CD4-positive, alpha-beta T cell treated with Interleukin-2 at 100 ng/mL for 4 hours (primary cell): ENCODE measurements at places on chromosomes 3 and 15.

DNA sequence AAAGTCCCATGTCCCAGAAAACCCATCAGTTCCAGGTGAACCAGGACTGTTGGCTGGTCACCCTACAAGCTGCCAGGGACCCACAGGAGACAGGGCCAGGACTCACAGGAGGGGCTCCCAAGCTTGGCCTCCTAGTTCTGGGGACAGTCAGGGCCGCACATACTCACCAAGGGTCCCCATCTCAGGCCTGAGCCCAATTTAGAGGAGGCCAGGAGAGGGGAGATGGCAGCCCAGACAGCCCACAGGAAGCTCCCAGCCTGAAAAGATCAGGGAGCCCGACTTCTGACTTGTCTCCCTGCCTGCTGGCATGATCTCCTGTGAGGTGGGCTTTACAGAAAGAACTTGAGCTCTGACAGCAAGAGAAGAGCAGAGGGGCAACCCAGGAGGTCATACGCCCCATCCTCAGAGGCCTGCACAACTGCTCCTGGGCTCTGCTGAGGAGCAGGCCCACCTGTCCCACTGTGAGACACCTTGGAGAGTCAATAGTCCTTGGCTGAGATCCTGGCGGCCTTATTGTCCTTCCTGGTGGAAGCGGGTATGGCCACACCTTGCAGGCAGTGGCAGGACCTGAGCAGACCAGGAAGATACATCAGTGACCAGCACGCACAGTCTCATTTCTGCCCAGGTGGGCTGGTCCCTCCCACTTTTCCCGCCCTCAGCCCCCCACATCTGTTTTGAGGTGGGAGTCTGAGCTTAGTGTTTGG, 2.5 kb upstream of the ISLR start:
- DNase-seq: no peak

- DNase-seq: no peak
Measured at GRCh38 chr15:85306946-85307686, 73.3 kb upstream of the AKAP13 start.

DNA sequence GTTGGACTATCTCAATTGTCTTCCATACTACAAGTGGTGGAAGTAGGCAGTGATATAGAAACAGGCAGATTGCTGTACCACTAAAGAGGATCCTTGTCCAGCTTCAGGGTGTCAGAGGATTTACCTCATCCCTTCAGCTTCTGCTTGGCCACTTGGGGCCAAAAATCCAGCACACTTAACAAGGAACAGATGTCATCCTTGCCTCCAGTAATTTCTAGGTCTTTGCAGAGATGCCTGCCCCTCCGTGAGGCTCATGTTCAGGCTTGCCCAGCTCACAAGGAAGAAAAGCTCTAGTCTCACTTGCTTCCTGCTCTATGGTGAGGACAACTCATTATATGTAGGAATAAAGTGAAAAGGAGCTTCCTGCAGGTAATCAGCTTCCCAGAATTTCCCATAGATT, 510.3 kb downstream of the EPHA3 start:
- DNase-seq: no peak

- DNase-seq: peak; percentile 77
Measured at GRCh38 chr3:186931532-186932280, 1.4 kb downstream of the ST6GAL1 start.

- DNase-seq: no peak
Measured at GRCh38 chr3:151085889-151086483, 522 bp downstream of the MED12L start.

- no peak for DNase-seq
Measured at GRCh38 chr3:22016197-22016596, 265.2 kb upstream of the ZNF385D start.

DNA sequence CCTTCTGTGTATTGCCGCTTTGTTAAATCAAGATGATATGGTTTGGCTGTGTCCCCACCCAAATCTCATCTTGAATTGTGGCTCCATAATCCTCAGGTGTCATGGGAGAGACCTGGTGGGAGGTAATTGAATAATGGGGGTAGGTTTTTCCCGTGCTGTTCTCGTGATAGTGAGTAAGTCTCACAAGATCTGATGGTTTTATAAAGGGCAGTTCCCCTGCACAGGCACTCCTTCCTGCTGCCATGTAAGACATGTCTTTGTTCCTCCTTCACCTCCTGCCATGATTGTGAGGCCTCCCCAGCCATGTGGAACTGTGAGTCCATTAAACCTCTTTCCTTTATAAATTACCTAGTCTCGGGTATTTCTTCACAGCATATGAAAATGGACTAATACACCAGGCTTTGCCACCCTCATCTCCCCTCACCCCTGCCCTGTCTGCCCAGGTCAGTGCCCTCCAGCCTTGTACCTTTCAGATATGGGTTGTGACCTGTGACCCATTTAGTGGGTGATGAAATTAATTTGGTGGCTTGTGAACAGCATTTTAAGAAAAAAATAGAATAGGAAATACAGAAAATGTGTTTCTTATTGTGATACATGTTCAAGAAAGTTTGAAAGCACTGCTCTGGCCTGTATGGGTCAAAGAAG, 56.1 kb upstream of the MCF2L2 start:
- DNase-seq: no peak

DNA sequence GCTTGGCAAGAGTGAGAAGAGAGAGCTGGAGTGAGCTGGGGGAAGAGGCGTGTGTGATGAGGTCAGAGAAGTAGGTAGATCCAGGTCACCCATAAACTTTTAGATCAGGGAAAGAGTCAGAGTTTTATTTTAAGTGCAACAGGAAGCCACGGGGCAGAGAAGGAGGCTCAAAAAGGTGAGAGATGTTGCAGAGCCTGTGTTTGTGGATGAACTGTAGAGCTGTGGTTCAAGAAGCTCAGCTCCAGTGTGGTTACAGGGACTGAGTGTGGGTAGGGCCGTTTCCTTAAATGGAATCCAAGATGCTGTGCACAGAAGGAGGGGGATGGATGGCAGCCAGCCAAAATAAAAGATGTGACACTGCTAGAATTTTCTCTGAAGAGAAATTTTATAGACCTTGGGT, 337.2 kb downstream of the SATB1 start:
- no peak for DNase-seq

GRCh38 chr3:23952646-23953045, 7.6 kb downstream of the NR1D2 start:
- DNase-seq: no peak

- DNase-seq: no peak
Measured at GRCh38 chr3:18538463-18539230, 113.5 kb upstream of the SATB1 start.

GRCh38 chr15:80419546-80419945, 15.4 kb downstream of the ARNT2 start:
- no peak for DNase-seq

DNA sequence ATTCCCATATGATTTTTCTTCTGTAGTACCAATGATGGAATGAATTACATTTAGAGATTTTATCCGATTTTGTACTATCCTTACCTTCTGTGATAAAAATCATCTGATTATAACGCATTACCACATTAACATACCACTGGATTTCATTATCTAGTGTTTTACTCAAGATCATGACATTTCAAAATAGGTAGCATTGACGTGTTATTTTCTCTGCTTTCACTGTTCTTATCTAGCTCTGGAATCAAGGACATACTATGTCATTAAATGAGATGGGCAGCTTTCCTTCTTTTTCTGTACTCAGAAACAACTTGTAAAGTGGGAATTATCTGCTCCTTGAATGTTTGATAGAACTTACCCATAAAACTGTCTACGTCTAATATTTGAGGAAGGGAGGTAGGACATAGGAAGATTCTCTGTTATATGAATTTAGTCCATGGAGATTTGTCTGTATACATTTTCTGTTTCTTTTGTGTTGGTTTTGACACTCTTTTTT, 183.7 kb upstream of the NR2E3 start:
- DNase-seq: no peak

GRCh38 chr15:42736178-42736792, 643 bp downstream of the CDAN1 start:
- no peak for DNase-seq

GRCh38 chr3:120451272-120451761, 525 bp upstream of the FSTL1 start:
- DNase-seq: no peak

DNA sequence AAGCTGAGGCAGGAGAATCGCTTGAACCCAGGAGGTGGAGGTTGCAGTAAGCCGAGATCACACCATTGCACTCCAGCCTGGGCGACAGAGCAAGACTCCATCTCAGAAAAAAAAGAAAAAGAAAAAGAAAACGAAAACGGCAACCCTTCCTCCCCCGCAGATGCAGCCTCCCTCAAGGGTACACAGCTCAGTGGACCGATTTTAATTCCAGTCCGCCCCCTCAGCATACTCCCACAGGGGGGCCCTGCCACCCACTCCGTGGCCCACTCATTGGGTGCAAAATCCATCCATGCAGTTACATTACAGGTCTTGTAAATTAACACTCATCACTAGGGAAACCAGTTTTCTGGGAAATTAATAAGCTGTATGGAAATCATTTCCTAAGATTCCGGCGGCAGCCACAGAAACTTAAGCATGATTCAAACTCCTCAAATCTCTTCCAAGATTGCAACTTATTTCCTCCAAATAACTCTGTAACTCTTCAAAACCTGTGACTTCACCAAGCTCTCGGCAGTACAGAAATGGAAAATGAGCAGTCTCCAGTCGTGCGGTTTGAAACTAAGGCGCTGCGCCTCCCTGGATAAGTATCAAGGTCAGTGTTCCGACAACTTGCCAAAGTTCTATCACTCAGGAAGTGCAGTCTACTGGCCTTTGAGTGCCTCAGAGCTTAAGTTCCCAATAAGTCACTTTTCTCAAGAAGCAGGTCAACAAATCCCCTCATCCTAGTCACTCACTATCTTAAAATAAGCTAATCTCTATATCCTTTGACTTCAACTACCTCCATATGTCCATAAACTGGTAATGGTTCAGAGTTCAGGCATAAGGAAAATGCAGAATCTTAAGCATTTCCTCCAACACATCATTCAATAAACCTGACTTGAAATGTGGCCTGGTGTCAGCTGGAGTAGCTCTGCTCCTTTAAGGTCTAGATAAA, 24.7 kb upstream of the KLHL6 start:
- no peak for DNase-seq

DNA sequence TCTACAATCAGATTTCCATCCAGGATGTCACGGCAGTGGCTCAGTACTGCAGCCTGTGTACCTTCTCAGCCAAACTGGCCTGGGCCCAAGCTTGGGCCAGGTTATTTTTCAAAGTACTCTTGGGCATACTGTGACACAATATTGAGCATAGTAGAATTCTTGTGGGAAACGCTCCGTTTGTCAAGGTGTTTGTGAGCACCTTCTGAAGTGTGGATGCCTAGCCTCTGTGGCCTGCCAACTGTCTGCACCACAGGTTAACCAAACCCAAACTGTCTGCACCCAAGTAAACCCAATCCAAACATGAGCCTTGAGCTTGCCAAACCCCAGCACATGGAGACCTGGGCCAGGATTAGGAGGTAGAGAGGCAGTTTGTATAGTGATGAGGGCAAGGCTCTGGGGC, 25.4 kb downstream of the CTDSPL start:
- DNase-seq: no peak

DNA sequence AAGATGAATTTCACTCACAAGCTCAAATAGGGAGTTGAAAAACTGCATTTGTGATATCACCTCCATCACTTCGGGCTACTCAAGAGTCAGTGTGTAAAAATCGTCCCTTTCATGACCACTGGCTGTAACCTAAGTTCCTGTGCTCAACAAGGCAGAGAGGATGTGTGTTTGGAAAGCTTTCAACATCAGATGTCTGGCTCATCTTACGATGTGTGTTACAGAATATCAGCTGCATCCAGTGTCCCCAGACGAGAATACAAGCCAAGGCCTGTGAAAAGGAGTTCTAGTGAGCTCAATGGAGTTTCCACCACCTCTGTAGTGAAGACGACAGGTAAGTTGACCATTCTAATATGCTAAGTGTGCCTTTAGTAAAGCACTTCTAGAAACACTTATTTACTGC, 65.5 kb upstream of the ADAMTSL3 start:
- DNase-seq: no peak

- no peak for DNase-seq
Measured at GRCh38 chr3:133289322-133289721, 110.5 kb upstream of the BFSP2 start.

DNA sequence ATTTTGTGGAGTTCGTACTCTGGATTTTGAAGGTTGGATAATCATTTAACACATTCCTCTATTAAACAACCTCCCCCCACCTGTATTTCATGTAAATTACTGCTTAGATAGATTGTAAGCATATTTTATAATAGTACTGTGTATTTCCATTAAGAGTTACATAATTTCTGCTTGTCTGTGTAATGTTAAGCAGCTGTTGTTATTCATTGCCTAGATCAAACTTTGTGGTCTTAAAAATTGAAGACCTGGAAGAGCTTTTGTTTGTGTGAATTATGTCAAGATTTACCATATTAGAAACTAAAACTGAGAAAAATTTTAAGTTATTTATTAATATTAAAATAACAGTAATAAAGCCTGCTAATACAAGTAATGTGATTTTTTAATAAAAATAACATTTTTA, 11.1 kb downstream of the SETD5 start:
- no peak for DNase-seq

DNA sequence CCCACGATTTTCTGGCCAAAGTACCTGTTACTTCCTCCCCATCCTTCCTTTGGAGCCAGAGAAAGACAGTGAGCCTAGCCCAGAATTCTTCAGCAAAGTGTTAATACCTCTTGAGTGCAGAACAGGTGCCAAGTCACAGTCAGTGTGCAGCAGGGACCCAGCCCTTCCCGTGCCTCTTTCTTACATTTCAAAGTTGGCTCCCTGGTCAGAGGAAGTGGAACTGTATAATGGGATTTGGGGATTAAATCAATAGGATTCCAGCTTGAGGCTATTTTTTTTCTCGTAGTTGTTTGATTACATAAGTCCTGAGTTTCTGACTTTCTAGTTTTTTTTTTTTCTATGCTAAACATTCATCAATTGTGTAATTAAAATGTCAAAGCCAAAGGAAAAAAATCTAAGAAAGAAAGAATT, 52.6 kb upstream of the ABHD10 start:
- no peak for DNase-seq

DNA sequence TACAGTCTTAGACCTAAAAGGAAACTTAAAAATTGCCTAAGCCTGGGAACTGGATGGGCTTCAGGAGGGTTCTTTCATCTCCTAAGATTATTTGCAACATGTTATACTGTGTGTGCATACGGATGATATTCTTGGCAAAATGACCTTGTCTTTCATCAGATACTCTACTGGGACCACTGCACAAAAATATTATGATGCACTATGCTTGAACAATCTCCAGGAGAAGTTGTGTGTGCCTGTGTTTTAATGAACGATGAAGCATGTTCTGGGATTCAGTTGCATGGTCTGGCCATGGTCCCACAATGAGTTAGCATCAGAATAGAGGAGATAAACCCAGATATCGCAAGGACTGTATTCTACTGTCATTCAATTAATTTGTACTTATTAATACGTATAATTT, 68.7 kb downstream of the GAP43 start:
- DNase-seq: no peak

GRCh38 chr3:115469649-115470048, 153.7 kb upstream of the GAP43 start:
- no peak for DNase-seq

DNA sequence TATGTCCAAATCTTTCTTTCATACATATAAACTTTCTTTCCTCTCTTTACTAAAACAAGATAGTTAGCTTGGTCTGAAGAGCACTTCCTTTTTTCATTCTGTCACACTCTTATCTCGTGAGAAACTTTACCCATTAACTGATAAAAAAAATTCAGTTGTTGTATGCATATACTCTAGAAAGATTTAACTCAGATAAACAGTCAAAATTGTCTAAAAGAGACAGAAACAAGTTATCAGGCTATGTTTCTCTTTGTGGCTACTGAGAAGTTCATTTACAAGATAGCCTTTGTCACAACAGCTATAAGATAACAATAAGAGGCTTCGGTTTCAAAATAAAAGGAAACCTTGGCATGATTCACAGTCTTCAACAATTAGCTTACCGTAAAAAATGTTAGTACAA, 235.7 kb upstream of the ATP10A start:
- no peak for DNase-seq

GRCh38 chr15:31440754-31441311, 114.2 kb downstream of the KLF13 start:
- DNase-seq: peak; percentile 31
